ENCODE measurements at places on chromosomes 16 and 17.

DNA sequence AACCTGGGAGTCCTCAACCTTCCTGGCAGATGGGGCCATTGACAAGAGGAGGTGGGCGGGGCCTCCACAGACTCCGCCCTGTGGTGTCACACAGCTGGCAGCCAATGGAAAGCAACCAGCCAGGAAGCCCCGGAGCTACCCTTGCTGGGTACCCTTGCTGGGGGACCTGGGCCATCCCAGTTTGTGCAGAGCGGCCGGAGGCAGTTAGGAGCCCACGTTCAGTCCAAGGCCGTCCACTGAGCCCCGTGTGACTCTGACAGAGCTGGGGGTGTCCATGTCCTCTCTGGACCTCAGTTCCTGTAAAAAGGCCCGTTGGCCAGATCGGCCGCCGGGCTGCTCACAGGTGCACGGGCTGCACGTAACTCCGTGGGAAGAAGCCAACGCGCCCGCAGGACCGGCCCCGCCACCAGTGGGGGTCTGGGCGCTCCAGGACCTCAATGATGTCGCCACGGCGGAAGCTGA lies 17.1 kb upstream of the FAM83G start:
- no peak for DNase-seq
- H3K27ac ChIP-seq: no peak overlapping the region
- no peaks in the 10 kb centered on the region for H3K4me1 ChIP-seq
- no peaks in the 10 kb centered on the region for H3K27me3 ChIP-seq
- no peak overlapping the region for H3K4me3 ChIP-seq

- DNase-seq: peak; percentile 33
- H3K4me3 ChIP-seq: no peak overlapping the region
- H3K27ac ChIP-seq: no peak overlapping the region
- no peaks in the 10 kb centered on the region for H3K4me1 ChIP-seq
- no peaks in the 10 kb centered on the region for H3K36me3 ChIP-seq
Measured at GRCh38 chr16:80317599-80318037, 223.2 kb upstream of the DYNLRB2 start.

GRCh38 chr17:73112246-73112645 lies 19.8 kb upstream of the SLC39A11 start:
- no peaks in the 10 kb centered on the region for H3K27me3 ChIP-seq
- H3K36me3 ChIP-seq: no peaks in the 10 kb centered on the region
- no peak for DNase-seq
- no peaks in the 10 kb centered on the region for H3K4me1 ChIP-seq
- no peak overlapping the region for H3K27ac ChIP-seq
- H3K4me3 ChIP-seq: no peak overlapping the region

DNA sequence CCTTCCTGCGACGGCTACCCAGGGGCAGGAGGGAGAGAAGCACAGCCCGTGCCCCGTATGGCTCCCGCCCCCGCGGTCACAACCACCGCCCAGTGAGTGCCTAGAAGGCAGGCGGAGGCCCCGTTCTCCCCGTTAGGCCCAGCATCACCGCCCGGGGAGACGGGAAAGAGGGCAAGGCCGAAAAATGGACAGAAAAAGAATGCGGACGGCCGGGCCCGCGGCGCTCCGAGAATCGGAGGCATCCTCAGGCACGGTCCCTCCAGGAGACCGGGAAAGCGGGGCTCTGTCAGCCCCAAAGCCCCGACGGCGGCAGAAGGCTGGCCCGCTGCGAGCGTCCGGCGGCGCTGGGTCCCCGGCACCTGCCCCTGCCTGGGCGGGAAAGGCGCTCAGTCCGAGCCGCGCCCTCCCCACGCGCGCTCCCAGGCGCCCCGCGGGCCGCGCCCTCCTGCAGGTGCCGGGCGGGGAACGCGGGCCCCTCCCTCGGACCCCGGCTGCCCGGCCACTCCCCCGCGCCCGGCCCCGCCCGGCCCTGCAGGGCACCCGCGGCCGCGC lies 407 bp downstream of the MCRIP1 start:
- peak overlapping the region; percentile 63 for H3K4me3 ChIP-seq
- no peaks in the 10 kb centered on the region for H3K27me3 ChIP-seq
- peak; percentile 45 for DNase-seq
- peak overlapping the region; percentile 83 for H3K27ac ChIP-seq
- H3K36me3 ChIP-seq: no peaks in the 10 kb centered on the region

DNA sequence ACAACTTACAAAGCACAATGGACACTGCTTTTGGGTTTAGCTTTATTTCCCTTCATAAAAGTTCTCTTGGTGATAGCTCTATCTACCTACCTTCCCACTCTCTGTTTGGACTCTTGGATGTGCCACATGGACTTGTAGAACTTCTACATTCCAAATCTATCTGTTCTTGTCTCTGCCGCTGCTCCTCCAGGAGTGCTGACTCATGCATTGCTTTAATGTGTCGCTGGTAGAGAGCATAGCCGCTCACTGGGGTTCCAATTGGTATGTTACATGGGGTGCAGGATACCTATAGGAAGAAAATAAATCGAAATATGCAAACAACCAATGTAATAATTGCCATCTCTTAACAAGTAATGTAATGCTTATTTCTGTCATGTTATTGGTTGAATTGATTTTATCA lies 92.1 kb downstream of the TTC19 start:
- no peak overlapping the region for H3K27ac ChIP-seq
- peaks cover 23% of the 10 kb centered on the region for H3K36me3 ChIP-seq
- H3K4me1 ChIP-seq: no peaks in the 10 kb centered on the region
- H3K27me3 ChIP-seq: no peaks in the 10 kb centered on the region
- DNase-seq: no peak
- no peak overlapping the region for H3K4me3 ChIP-seq

- peaks cover 49% of the 10 kb centered on the region for H3K4me1 ChIP-seq
- H3K27ac ChIP-seq: no peak overlapping the region
- no peaks in the 10 kb centered on the region for H3K36me3 ChIP-seq
- H3K4me3 ChIP-seq: no peak overlapping the region
- no peak for DNase-seq
Measured at GRCh38 chr17:57916925-57917858, 38.0 kb downstream of the CUEDC1 start.

DNA sequence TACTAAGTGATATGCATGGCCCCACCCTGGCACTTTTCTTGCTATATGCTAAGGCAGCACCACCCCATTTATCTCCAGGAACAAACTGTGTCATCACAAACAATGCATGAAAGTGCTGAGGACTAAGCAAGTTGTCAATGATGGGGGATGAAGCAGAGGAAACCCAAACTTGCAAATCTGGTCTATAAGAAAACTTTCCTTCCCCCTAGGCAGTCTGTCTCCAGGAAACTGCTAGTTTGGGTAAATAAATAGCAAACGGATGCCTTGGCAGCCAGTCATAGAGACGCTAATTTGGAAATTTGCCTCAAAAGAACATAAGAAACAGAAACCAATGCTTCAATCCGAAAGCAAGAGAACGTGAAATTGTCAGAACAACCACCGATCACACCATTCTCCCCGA lies 5.6 kb upstream of the HSBP1 start:
- H3K36me3 ChIP-seq: no peaks in the 10 kb centered on the region
- no peak overlapping the region for H3K4me3 ChIP-seq
- no peaks in the 10 kb centered on the region for H3K27me3 ChIP-seq
- no peak overlapping the region for H3K27ac ChIP-seq
- DNase-seq: no peak
- peaks cover 3% of the 10 kb centered on the region for H3K4me1 ChIP-seq

DNA sequence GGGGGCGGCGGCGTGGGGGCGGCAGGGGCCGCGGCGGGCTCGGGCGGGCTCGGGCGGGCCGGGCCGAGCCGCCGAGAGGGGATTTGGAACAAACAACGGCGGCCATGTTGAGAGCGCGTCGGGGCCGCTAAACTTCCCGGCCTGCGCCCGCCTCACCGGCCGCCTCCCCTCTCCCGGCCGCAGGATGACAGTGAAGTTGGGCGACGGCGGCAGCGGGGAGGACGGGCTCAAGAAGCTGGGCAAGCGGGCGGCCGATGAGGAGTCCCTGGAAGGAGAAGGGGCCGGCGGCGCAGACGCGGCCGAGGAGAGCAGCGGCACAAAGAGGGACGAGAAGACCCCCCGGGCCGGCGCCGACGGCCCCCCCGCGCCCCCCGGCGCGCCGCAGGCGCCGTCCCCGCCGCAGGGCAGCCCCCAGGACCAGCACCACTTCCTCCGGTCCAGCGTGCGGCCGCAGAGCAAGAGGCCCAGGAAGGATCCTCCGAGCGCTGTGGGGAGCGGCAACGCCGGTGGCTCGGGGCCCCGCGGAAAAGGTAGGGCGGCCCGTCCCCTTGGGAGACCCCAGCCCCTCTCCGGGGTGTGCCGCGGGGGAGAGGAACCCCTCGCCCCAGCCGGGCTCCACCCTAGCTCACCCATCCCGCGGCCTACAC lies 2.4 kb downstream of the CRAMP1 start:
- peak; percentile 84 for DNase-seq
- peaks cover 15% of the 10 kb centered on the region for H3K36me3 ChIP-seq
- H3K4me1 ChIP-seq: peaks cover 5% of the 10 kb centered on the region
- H3K27ac ChIP-seq: no peak overlapping the region
- H3K27me3 ChIP-seq: no peaks in the 10 kb centered on the region

DNA sequence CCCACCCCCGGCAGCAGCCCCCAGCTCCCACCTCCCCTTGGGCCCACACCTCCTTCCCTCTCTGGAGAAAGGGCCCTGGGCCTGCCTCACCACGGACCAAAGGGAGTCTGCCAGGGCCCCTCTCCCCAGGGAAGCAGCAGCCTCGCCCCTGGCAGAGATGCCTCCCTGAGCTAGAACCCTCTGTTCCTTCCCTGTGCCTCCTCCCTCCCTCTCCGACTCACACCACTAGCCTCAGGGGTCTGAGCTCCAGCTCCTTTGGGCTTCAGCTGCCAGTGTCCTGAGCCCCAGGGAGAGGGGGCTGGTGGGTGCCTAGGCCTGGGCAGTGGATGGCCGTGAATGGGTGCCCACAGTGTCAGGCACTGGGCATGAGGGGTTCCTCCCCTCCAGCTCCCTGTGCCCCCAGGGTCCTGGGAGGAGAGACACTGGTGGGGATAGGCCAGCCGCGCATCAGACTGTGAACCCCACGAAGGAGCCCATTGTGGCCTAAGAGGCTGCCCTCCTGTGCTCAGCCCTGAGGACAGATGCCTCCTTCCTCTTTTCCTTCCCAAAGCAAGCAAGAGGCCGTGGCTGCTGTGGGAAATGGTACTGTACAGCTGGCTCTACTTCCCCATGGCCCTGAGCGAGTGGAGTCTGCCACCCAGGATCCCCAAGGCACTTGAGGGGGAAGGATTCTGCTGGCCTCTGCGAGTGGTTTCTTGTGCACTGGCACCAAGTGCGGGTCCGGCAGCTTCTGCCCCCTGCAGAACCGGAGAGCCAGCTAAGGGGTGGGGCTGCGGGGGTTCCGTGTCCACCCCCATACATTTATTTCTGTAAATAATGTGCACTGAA lies 20.7 kb downstream of the MMP15 start:
- H3K27me3 ChIP-seq: no peaks in the 10 kb centered on the region
- H3K36me3 ChIP-seq: peaks cover 20% of the 10 kb centered on the region
- DNase-seq: no peak
- H3K4me3 ChIP-seq: no peak overlapping the region

GRCh38 chr17:2571523-2572303 lies 21.7 kb upstream of the PAFAH1B1 start:
- no peaks in the 10 kb centered on the region for H3K27me3 ChIP-seq
- no peaks in the 10 kb centered on the region for H3K36me3 ChIP-seq
- H3K4me1 ChIP-seq: no peaks in the 10 kb centered on the region
- no peak for DNase-seq
- H3K27ac ChIP-seq: no peak overlapping the region

GRCh38 chr17:83086199-83086880 lies 6.9 kb downstream of the METRNL start:
- DNase-seq: no peak
- H3K27ac ChIP-seq: peak overlapping the region; percentile 47

GRCh38 chr17:29753845-29754439 lies 131.2 kb upstream of the CORO6 start:
- H3K36me3 ChIP-seq: no peaks in the 10 kb centered on the region
- H3K27ac ChIP-seq: no peak overlapping the region
- H3K4me3 ChIP-seq: no peak overlapping the region
- DNase-seq: no peak
- H3K27me3 ChIP-seq: no peaks in the 10 kb centered on the region
- H3K4me1 ChIP-seq: no peaks in the 10 kb centered on the region

DNA sequence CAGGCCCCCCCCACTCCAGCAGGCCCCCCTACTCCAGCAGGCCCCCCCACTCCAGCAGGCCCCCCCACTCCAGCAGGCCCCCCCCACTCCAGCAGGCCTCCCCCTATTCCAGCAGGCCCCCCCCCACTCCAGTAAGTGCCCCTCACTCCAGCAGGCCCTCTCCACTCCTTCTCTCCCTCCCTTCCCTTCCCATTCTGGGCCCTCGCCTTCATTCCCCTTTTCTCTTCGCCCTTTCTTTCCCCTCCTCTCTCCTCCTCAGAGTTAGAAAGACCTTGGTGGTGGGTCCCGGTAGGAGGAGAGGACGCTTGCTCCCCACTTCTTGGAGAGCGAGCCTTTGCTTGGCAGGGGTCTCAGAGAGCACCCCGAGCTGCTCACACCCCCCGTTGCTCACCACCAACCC lies 177.0 kb upstream of the TNRC6C start:
- no peaks in the 10 kb centered on the region for H3K36me3 ChIP-seq
- no peaks in the 10 kb centered on the region for H3K27me3 ChIP-seq
- no peak overlapping the region for H3K4me3 ChIP-seq
- DNase-seq: no peak

GRCh38 chr17:15966183-15966878 lies 21.4 kb downstream of the ADORA2B start:
- H3K27ac ChIP-seq: peak overlapping the region; percentile 70
- H3K4me1 ChIP-seq: peaks cover 10% of the 10 kb centered on the region
- no peaks in the 10 kb centered on the region for H3K27me3 ChIP-seq
- DNase-seq: peak; percentile 59

DNA sequence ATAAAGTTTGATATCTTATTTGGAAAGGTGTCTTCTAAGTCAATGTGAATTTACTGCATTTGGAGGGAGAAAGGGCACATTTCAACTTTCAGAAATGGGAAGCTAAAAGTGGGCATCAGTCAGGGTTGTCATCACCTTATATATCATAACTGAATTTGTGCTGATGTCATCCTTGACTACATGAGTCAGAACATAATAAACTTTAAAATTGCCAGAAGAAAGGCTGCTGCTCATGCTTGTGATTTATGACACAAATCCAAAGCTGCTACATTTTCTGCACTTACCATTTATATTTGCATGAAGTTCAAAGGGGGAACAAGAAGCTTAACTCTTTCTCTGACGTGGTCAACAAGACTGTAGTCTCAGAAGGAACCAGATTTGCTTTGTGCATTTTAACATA lies 196.6 kb downstream of the UTP18 start:
- H3K27me3 ChIP-seq: no peaks in the 10 kb centered on the region
- H3K36me3 ChIP-seq: no peaks in the 10 kb centered on the region
- DNase-seq: no peak
- H3K4me1 ChIP-seq: no peaks in the 10 kb centered on the region
